ENCODE measurements at places on chromosomes 11 and 22.

DNA sequence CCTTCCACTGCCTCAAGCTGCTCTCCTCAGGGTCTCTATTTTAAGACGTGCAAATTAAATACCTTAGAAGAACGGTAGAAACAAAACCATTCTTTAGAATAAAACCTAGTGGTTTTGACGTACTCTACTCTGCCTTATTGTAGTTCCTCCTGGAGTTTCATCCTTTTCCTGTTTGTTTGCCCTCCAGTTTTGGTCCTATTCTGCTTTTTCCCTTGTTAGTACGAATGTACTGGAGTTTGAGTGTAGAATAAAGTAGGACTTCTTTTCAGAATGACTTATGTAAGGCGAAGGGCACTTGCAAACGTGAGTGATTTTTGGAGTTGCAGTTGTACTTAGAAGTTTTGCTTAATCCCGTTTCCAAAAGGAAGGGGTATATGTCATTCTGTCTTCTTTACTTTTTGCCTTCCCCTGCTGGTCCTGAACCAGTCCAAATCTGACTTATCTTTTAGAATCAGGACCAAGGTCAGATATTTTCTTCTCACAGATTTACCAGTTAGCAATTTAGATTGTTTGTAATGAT lies 1.4 kb downstream of the SIK2 start:
- no peak for DNase-seq

DNA sequence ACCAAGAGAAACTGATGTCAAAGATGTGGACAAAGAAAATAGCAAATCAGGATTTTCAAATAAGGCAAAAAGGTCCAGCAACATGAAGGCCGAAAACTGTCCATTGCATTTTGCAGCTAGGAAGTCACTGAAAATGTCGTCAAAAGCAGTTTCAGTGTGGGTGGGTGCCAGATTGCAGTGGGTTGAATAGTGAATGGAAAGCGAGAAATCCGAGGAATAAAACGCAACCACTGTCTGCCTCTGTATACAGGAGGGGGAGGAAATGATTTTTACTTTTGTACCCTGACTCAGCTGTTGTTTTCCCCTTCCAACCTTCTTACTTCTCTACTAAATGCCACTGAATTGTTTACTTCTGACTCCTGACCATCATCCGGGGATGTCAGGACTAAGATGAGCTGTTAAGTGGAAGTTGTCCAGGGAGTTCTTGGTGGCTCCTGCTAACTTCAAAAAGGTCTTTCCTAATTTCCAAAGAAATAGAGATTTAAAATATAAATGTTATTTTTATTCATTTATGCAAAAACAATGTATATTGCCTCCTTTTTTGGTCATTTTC lies 64.9 kb upstream of the BIRC3 start:
- no peak for DNase-seq

- DNase-seq: no peak
Observed at GRCh38 chr11:36672815-36673450, 74.9 kb upstream of the RAG2 start.

DNA sequence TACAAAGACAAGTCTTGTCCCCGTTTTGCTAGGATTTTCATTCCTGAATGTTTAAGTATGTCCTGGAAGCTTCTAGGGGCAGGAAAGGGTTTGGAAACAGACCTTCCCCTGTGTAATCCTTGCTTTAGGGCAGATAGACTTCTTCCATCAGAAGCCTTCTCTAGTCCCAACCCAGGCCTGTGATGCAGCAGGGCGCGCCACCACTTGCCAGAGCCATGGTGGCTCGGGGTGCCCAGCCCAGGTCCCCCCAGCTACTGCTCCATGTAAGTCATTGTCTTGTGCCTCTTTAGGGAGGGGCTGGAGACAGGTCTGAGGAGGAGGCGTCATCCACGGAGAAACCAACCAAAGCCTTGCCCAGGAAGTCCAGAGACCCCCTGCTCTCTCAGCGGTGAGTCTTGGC lies 4.3 kb downstream of the NOL12 start:
- DNase-seq: no peak

DNA sequence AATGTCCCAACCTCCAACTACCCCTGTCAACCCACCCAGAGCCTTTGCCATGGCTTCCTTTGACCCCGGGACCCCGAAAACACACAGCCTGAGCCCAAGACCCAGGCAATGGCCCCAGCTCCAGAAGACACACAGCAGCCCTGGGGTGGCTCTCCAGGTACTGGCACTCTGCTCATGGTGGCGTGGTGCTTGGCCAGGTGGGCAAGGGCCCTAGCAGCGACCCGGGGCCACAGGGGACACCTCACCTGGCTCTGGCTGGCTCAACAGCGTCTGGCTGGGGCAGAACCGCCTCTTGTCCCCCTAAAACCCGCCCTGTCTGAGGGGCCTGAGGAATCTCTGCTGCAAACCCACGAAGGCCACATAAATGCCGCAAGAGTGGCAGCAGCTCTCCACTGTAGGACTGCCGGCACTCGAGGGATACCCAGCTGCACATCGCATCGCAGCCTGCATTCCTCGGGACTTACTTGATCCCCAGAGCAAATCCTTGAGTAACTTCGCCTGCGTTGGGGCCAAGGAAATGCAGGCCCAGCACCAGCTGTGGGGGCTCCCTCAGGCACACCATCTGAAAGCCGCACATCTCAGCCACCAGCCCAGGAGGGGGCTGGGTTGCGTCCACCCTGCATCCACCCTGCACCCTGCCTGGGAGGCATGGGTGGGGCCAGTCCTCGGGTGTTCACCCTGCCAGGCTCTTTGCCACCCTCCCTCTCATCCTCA lies 23.1 kb upstream of the GNB1L start:
- DNase-seq: no peak

DNA sequence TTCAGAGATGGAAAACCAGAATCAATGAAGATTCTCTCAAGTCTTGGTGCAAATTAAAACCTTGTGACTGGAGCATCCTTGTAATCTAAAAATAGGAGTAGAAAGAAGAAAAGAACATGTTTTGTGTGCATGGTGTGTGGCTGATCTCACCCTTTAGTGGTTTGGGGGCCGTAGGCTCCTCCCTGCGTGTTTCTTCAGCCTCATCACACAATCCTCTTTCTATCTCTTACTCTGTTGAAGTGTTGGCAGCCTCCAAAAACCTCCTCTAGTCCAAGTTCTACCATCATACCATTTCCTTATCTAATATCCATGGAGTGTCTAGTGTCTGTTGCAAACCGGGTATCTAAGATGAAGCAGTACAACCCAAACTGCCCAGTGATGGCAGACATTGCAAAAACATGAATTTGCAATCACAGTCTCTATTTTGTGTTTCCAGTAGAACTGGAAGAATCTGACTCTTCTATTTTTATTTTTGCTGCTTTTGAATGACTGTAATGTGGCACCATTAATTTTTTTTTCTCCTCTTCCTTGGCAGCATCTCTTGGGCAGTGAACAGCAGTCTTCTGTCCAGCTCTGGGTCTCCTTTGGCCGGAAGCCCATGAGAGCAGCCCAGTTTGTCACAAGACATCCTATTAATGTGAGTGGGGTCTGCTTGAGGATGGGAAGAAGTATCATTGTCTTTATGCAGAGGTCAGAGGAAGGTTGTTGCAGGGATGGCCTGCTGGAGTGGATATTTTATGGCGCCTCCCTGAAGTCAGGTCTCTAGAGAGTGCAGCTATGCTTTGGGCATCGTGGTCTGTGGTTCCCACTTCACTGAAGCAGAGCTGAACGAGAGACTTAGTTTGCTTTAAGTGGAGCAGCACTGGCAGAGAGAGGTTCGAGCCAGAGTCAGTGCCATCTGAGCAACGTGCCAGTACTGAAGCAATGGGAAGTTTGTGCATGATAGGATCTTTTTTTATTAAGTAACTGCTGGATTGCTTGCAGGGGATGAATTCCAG lies 60.0 kb upstream of the SORL1-AS1 start:
- no peak for DNase-seq

GRCh38 chr22:30701872-30702271 lies 7.2 kb downstream of the OSBP2 start:
- DNase-seq: no peak

GRCh38 chr11:31509051-31509428 lies 382 bp downstream of the IMMP1L start:
- DNase-seq: no peak

- no peak for DNase-seq
Observed at GRCh38 chr11:62572431-62572830, 1.3 kb downstream of the EEF1G start.

DNA sequence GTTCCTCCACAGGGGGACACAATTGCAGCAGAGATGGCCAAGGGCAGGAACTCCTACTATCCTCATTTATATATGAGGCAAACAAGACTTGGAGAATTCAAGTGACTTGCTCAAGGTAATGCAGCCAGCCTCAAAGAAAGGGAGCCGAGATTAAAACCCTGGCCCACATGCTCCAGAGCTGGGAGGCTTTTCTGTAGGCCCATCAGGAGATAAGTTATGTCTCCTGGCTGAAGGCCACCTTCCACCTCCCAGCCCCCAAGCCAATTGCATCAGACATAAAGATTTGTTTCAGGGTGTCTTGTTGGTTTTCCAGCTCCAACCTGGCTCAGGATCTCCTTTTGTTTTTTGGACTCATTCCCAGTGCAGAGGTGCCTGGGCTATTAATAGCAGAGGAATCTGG lies 59.5 kb downstream of the SMIM38 start:
- no peak for DNase-seq

GRCh38 chr11:58498464-58498863 lies 9.4 kb downstream of the OR5B21 start:
- no peak for DNase-seq

- DNase-seq: no peak
Observed at GRCh38 chr11:64032050-64032449, 3.7 kb upstream of the FLRT1 start.

- DNase-seq: no peak
Observed at GRCh38 chr11:34747251-34747650, 126.4 kb downstream of the EHF start.

Data from stimulated activated CD4-positive, alpha-beta T cell treated with anti-CD3 and anti-CD28 coated beads, TNF-alpha, amount 100 ng/mL, for 4 hours (primary cell).